ENCODE measurements at places on chromosomes 5 and 9. TPM values are rescaled to one million over a fixed set of nuclear protein-coding genes. Genes with fewer than 3 reads are reported as not detected.

The DDX4 gene
- not detected for total RNA-seq

The B4GALT1 gene
- 26.8 TPM for total RNA-seq

The BTNL8 gene
- not detected for total RNA-seq

The PRDM9 gene
- total RNA-seq: 0.47 TPM

The IFNA2 gene
- not detected for total RNA-seq

DNA sequence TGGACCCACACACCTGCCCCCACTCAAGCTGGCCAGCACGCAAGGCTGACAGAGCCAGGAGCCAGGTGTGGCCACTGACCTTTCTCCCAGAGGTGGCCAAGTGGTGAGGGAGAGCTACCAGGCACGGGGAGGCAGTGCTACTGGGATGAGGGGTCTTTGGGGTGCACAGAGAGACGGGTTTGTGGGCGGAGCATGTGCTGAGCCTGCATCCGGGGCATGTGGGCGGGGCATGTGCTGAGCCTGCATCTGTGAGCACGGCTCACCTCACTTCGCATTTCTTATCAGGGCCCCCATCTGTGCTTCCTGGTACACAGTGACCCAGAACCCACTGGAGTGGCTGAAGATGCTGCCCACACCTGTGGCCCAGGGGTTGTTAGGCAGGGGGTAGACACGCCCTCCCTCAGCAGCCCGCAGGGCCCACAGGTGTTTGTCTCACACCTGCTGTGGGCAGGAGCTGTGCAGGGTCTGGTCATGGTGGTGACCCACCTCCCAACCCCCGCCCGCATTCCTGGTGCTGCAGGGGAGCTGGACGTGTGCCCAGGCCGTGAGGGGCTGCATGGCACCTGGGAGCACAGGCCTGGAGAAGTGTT, 21.5 kb downstream of the CCDC187 start:
- peaks cover 30% of the 10 kb centered on the region for H3K27me3 ChIP-seq
- no peak overlapping the region for H3K27ac ChIP-seq
- peaks cover 49% of the 10 kb centered on the region for H3K4me1 ChIP-seq
- no peaks in the 10 kb centered on the region for H3K36me3 ChIP-seq
- DNase-seq: no peak

DNA sequence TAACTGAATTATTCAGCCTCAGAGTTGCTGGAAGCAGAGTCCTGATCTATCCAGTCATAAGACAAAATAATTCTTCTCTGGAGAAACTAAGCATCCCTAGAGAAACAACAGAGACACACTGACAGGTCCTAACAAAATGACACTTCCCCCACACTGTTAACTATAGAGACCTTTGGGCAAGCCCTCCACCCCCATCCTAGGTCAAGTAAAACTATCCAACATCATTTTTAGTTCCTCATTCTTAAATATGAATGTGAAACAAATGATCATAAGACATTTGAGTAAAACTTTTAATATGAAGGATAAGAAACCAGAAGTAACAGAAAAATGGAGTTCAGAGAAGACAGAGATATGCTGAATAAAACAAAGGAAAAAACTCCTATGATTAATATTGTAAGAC, 30.9 kb downstream of the CNTLN start:
- no peaks in the 10 kb centered on the region for H3K27me3 ChIP-seq
- no peak overlapping the region for H3K27ac ChIP-seq
- no peak for DNase-seq

DNA sequence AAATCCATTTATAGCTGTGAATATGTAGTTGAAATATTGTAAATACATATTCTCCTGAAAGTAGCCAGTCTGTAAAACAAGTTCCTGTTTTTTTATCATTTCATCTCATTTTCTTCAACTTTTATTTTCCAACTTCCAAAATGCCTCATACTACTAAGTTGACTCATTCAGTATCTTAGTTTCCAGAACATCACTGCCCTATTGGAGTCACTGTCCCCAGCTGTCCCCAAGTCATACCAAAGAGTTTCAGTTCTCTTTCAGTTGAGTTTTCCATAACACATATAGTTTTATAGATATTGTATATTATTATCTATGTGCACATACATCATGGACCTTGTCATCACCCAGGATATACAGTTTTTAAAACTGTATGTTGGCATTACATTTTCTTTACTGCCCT, 261.7 kb downstream of the CDH12 start:
- DNase-seq: no peak
- no peaks in the 10 kb centered on the region for H3K27me3 ChIP-seq
- no peaks in the 10 kb centered on the region for H3K36me3 ChIP-seq
- H3K27ac ChIP-seq: no peak overlapping the region

DNA sequence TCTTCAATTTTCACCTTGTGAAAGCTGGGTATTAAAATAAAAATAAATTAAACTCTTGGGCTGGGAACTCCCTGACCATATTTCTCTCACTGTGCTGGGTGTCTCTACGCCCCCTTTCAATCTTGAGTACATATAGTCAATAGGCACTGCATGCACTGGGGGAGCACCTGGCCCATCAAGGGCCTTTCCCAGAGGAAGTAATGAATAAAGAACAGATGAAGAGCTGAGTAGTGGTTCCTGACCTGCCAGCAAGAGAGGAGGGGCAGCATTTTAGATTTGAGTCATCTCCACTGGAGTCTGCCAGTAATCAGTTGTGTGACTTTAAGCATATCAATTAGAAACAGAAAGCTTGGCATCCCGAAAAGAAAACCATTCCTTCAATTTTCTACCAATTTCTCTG, 6.2 kb downstream of the MAPKAP1 start:
- H3K27ac ChIP-seq: no peak overlapping the region
- no peak for DNase-seq
- H3K4me3 ChIP-seq: no peak overlapping the region
- 0 out of 3 replicates have a peak, but pooled peaks cover 3% of the 10 kb centered on the region for H3K36me3 ChIP-seq

DNA sequence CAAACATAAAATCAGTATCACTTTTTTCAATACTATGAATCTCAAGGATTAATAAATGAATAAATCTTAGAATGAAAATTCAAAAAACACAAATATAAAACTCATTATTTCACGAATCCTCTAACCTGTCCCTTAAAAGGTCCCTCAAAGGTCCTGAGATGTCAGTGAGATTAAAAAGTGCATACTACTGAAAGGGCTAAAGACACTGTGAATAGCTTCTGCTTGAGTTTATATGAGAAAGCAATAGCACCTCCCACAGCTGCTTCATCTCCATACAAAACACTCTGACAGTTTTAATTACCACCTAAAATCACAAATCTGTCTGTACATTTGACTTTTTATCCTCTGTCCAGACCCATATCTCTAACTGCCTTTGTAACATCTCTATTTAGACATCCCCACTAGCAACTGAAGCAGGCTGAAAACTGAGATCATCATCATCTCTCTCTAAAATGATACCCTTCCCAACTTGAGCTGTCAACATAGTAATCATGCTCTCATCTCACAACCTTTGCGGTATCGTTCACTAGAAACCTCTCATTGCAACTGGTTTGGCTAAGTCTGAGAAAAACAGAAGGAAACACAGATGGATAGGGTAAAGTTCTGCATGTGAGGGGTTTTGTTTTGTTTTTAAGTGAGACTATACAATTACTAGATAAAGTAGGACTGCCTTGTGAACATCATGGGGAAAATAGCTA, 56.3 kb downstream of the TBCA start:
- no peak overlapping the region for H3K27ac ChIP-seq
- no peaks in the 10 kb centered on the region for H3K4me1 ChIP-seq
- H3K36me3 ChIP-seq: 0 out of 3 replicates have a peak, but pooled peaks cover 4% of the 10 kb centered on the region
- no peak for DNase-seq
- no peak overlapping the region for H3K4me3 ChIP-seq

DNA sequence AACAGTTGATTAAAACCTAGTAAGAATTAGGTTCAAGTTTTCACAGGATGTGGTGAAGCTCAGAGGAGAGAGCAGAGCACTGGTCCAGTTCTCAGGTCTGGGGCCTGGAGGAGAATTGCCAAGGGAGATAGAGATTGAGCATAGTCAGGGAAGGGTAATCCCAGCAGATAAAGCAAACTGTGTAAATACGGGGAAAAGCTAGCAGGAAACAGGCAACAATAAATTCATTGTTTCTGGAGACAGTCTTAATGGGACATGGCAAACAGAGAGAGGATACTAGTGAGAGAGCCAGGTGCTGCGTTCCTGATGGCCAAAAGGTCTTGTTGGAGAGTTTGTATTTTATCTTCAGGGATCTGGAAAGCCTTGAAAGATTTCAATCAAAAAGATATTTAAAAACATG, 333.0 kb downstream of the PDE4D start:
- no peak overlapping the region for H3K4me3 ChIP-seq
- no peak overlapping the region for H3K27ac ChIP-seq
- no peaks in the 10 kb centered on the region for H3K4me1 ChIP-seq

DNA sequence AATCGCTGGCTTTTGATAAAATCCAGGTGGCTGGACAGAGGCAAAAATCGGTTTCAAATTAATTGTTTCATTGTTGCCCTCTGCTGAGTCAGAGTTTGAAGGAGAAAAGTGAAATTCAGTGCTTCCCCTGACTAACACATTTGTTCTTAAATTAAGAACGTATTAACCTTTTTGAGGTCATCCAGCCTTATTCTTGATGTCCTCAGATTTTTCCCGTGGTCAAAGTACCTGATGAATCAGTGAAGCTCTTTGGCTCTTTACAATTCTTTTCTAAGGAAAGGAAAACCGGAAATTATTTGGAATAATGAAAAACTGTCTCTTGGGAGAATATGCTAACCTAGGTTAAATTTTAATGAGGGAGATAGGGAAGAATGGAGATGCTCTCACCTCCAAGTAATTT, 21.6 kb downstream of the OSMR start:
- no peak overlapping the region for H3K27ac ChIP-seq
- DNase-seq: no peak
- H3K36me3 ChIP-seq: no peaks in the 10 kb centered on the region
- H3K27me3 ChIP-seq: no peaks in the 10 kb centered on the region
- H3K4me1 ChIP-seq: peaks cover 3% of the 10 kb centered on the region

GRCh38 chr5:141875795-141876627, 2.2 kb downstream of the PCDH1 start:
- peak overlapping the region; percentile 49 for H3K4me3 ChIP-seq
- DNase-seq: peak; percentile 90
- peaks cover 59% of the 10 kb centered on the region for H3K27me3 ChIP-seq

Measured in K562 (cell line).